HFF-Myc (cell line): ENCODE measurements at places on chromosomes 1 and 21.
A peak's percentile ranks its signal among the peaks of the same experiment; 100 is the strongest.

GRCh38 chr1:1910651-1911331, 4.3 kb upstream of the CALML6 start:
- DNase-seq: no peak

DNA sequence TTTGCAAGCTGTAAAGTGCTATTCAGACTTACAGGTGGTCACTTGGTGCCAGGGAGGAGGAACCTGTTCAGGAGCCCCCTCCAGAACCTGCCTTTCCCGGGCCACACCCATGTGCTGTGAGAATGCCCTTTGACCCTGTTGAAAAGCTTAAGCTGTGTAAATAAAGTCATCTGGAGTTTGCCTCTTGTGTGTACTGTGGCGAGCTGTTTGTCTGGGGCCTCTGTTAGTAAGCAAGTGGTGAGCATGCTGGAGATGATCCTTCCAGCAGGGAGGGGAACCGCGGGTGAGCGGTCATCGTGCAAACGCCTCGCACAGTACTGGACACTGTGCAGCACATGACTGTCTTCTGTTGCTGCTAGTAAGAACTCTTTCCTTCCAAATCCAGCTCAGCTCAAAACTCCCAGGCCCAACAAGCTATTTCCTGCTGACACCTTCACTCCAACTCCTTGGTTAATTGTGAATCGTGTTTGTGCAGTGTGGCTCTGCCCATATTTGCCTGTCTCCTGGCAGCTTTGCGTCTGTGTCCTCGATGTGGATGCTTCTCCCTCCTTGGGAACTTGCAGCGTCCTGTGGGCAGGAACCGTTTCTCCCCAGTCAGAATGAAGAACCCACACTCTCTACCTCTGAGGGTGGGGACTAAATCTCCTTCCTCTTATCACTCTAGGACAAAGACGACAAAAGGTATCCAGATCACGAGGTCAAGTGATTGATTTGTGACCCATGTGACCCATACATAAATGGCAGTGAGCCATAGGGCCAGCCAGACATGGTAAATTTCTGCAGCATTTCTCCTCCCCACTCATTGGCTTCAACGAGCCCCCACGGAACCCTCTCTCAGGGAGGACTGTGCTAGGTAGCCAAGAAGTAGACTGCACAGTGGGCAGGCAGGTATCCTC, 13.9 kb upstream of the BTG2 start:
- DNase-seq: no peak

GRCh38 chr1:230293390-230293700, 132.8 kb downstream of the PGBD5 start:
- DNase-seq: no peak

DNA sequence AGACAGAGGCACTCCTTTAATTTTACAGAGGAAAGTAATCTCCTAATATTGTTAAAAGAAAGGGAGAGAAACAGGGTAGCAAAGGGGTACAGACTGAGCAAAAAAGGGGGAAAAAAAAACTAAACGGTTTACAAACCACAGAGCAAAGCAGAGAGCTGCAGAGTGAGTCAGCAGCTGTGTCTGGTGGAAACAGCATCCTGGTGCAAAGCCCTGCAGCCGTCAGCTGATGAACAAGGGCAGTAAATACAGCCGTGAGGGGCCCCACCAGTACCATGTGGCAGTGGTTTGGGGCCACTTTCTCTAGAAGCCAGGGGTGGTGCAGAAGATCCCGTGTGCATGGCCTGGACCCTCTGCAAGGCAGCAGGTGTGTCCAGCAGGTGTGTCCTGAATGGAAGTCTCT, 111.3 kb downstream of the ERG start:
- no peak for DNase-seq

GRCh38 chr21:44303490-44303981, 3.7 kb downstream of the PFKL start:
- no peak for DNase-seq

- no peak for DNase-seq
Measured at GRCh38 chr1:18673976-18674375, 43.3 kb downstream of the PAX7 start.

- no peak for DNase-seq
Measured at GRCh38 chr1:203152158-203153034, 23.2 kb downstream of the MYBPH start.

GRCh38 chr21:41571938-41572510, 64.1 kb upstream of the TMPRSS2 start:
- no peak for DNase-seq

GRCh38 chr1:206427291-206427690, 43.0 kb upstream of the IKBKE start:
- DNase-seq: no peak

DNA sequence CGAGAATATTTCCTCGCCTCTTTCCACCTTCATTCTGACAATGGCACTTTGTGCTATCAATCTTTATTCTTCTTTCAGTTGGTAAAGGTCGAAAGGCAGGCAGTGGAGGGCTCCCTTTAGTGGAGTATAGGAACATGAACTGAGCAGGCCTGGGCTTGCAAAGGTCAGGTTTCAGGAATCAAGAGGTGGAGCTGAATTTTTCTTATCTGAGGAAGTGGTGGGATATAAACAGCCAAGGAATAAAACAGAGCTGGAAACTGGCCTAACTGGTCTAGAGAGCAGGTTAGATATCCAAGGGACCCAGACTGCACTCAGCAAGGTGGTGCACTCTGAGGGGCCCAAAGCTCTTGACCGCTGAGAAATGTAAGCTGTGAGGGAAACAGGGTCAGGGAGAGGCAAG, 99.1 kb downstream of the PLA2G4A start:
- no peak for DNase-seq

DNA sequence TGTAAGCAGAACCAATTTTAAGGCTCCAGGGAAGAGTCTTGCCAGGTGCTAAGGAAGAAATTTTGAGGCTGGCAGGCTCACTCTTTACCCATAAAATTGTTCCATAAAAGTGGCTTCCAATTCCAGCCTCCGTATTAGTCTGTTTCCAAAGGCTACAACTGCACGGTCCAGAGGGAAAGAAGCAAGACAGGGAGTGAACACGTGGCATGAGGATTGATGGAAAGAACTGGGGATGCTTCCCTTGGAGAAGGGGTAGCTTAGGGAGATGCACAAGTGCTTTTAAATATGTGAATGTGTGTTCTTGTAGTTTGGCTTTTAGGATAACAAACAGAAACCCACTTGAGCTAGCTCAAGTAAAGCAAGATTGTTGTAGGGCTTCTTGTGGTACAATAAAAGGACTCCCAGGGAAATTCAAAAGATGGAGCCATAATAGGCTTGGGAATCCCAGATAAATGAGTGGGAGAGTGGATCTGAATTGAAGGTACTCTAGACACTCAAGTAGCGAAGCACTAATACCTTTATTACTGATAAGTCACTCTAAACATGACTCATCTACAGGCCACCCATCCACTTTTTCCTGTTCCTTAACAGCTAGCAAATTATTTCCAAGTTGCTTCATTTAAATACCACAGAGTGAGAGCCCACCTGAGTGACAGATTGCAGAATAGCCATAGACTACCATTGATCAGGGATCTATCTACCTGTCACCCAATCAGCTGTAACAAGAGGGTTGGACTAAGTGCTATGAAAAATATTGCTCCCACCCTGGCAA, 34.8 kb upstream of the NPL start:
- no peak for DNase-seq

- peak; percentile 90 for DNase-seq
Measured at GRCh38 chr1:165597883-165598675, 33.0 kb upstream of the MGST3 start.

GRCh38 chr1:167185062-167185461, 35.6 kb upstream of the POU2F1 start:
- DNase-seq: no peak

DNA sequence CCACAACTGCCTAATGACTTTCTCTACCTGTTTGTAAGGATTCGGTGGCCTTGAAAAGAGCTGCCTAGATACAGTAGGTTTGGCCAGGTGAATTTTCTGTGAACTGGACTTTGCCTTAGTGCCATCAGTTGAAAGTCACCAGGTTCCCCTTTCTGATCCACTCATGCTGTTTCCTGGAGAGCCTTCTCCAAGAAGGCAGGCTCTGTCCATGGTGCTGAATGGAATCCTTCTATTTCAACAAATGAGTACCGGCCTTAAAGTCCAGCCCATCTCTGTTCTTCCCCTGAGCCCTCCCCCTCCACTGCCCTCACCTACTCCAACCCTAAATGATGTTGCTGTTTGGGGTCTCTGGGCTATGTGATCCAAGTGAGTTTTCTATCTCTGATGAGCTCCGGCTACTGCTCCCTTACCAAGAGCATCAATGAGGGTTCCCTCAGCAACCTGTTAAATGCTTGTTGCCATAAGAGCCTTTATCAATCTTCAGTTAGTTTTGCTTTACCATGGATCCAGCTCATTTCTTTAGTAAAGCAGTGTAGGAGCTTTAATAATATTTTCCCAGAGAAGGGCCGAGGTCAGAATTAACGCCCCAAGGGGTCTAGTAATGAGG, 500.4 kb downstream of the PTPRU start:
- peak; percentile 31 for DNase-seq

DNA sequence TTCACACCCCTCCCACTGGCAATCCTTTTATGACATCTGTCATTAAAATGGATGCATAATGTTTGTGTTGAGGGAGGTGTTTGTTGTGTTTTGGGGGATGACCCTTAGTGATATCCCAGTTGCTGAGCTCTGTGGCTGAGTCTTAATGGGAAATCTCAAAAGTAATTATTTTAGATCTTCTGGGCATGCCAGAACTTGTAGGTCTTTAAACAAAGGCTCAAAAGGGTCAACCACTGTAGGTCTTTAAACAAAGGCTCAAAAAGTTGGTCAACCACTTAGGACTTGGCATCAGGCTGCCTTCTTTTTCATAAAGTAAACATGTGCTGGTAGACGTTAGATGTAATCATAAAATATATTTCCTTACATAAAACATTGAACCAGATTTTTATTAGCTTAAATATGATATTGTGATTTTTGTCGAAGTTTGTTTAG, 78.0 kb downstream of the CDC14A start:
- no peak for DNase-seq

GRCh38 chr1:24567792-24568388, 12.0 kb downstream of the NCMAP start:
- DNase-seq: no peak

- DNase-seq: no peak
Measured at GRCh38 chr1:110035236-110035752, 870 bp downstream of the STRIP1 start.

- no peak for DNase-seq
Measured at GRCh38 chr1:65953170-65953569, 160.5 kb downstream of the PDE4B start.

DNA sequence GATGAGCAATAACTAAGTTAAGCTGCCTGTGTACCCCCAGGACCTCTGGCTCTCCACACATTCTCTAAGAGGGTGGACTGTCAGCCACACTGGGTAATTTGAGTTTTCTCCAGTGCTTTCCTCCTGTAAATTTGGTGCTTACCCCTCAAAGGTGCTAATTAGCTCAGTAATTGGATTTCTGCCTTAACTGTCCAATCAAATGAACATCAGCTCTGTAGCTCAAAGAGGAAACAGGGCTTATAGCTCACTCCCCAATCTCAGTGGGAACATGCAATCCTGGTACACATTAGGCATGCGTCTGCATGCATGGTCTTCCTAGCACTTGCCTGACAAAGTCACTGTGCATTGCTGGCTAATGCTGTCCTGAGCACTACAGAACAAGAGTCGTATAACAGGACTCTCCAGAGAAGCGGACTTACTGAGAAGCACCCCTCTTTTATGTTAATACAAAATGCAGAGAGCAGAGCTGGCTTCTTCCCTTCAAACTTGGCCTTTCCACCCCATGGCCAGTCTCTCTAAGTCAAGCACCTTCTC, 110.1 kb downstream of the NTPCR start:
- DNase-seq: no peak

GRCh38 chr1:229756666-229757065, 130.6 kb downstream of the URB2 start:
- peak; percentile 71 for DNase-seq

DNA sequence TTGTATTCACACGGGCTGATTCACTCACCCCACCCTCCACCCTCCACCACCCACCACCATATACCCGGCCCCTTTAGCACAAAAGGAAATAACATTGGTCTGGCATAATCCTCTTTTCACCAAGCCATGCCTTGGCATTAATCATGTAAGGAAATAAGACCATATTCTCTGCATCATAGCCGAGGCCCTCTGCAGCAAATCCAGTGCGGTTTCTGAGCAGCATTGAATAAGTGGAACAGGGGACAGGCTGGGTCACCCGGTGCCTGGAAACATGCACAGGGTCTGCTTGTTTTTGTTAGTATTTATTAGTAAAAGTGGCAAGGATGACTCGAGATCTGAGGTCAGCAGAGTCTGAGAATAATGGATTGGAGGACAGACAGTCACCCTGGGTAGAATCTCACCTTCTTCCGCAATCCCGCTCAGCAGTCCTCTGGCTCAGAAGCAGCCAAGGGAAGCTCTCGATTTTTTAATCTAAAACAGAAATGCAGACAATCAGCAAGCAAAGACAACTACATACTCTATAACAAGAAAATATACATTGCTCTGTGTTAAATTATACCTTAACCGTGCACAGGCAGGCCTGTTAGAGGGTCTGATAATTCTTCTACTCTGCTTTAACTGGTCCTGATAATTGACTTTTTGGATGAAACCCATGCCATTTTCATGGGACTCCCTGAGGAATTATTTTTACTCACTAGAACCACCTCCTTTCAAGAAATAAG, 52.4 kb upstream of the CDC42BPA start:
- no peak for DNase-seq

DNA sequence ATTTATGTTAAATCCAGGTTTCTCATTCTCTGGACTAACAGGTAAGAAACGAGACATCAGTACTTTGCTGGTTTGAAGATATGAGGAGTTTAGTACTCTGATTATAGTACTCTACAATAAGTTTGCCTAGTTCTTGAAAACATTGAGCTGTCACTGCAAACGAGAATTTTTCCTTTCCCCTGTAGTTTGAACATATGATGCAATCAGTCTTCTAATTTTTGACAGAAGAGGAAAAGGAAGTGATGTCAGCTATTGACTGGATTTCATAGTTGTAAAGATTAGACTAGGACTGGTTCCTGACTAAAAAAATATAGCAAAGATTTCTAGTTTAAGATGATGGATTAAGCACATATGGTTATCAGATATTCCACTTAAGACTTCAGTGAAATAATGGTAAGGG, 461.9 kb downstream of the LRRIQ3 start:
- DNase-seq: no peak

DNA sequence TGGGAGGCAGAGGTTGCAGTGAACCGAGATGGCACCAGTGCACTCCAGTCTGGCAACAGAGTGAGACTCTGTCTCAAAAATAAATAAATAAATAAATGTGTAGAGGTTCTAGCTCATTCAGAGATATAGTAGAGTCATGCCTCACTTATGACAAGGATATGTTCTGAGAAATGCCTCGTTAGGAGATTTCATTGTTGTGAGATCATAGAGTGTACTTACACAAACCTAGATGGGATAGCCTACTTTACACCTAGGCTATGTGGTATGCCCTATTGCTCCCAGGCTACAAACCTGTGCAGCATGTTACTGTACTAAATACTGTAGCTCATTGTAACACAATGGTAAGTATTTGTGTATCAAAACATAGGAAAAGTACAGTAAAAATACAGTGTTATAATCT, 155.3 kb upstream of the JUN start:
- DNase-seq: no peak

GRCh38 chr1:18079941-18080735, 27.5 kb upstream of the IGSF21 start:
- no peak for DNase-seq
